Stimulated activated CD4-positive, alpha-beta T cell treated with anti-CD3 and anti-CD28 coated beads, Interleukin-2, amount 100 ng/mL, for 4 hours (primary cell): ENCODE measurements at places on chromosomes 1 and 21.

- no peak for DNase-seq
Measured at GRCh38 chr1:210299501-210299900, 29.2 kb upstream of the HHAT start.

DNA sequence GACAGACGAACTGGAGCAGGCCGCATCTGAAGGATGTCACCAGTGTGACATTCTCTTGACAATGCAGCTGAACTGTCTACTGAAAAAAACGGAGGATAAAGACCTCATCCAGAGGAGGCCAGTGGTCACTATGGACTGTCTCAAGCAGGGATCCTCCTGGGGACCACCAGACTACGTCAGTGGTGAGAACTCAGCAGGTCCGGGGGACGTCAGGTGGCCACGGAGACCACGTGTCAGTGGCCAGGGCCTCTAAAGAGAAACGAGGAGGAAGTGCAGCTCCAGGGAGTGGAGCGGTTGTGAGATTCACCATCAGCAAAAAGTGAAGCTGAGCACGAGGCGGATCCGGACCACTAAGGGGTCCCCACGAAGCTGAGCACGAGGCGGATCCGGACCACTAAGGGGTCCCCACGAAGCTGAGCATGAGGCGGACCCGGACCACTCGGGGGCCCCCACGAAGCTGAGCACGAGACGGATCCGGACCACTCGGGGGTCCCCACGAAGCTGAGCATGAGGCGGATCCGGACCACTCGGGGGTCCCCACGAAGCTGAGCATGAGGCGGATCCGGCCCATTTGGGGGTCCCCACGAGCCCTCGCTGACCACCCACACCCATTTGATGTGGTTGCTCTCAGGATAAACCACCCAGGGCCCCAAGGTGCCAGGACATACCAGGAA is 13.5 kb upstream of the TMEM240 start:
- no peak for DNase-seq

DNA sequence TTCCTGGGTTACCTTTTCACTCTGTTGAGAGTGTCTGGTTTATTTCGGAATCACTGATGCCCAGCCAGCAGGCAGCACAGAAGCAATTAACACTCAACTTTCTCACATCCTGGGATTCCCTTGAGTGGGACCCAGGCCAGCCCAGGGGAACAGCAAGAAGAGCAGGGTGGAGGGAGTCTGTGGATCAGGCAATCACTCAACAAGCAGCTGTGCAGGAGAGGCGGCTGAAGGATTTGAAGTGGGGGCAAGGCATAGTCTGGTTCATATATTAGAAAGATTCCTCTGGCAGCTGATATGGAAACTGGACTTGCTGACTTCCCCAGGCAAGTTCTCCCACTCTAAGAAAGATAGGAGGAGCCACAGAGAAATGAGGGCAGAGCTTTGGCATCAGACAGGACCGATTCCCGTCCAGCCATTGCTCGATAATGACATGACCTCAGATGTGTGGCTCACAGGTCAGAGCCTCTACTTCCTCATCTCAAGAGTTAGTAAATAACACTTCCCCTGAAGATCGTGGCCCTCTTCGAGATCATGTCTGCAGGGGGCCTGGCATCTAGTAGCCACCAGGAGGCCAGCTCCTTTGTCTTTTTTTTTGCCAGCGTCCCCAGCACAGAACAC is 12.4 kb downstream of the EPHA8 start:
- no peak for DNase-seq

- no peak for DNase-seq
Measured at GRCh38 chr21:21367583-21367982, 369.4 kb downstream of the NCAM2 start.

- DNase-seq, result peak; percentile 85
Measured at GRCh38 chr1:153658400-153659174, at the start of gene SNAPIN. TSS of gene SNAPIN (plus strand) at chr1:153658703. CDS start at chr1:153658744, 41 bp downstream.

DNA sequence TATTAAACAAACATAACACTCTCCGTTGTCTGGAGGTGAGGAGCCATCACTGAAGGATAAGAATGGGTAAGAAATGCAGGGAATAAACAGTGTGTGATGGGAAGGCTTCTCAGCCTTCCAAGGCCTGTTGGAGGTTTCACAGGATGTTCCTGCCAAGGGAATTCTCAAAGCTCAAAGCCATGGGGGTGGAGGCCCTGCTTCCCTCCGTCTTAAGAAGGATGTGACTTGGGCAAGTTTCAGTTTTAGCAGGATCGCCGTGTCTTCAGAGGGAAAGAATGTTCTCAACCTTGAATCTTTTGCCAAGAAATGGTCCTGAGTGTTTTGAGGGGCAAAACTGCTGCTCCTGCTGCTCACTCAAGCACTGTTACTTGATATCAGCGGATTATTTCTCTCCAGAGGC is 41.7 kb upstream of the IL20 start:
- no peak for DNase-seq

DNA sequence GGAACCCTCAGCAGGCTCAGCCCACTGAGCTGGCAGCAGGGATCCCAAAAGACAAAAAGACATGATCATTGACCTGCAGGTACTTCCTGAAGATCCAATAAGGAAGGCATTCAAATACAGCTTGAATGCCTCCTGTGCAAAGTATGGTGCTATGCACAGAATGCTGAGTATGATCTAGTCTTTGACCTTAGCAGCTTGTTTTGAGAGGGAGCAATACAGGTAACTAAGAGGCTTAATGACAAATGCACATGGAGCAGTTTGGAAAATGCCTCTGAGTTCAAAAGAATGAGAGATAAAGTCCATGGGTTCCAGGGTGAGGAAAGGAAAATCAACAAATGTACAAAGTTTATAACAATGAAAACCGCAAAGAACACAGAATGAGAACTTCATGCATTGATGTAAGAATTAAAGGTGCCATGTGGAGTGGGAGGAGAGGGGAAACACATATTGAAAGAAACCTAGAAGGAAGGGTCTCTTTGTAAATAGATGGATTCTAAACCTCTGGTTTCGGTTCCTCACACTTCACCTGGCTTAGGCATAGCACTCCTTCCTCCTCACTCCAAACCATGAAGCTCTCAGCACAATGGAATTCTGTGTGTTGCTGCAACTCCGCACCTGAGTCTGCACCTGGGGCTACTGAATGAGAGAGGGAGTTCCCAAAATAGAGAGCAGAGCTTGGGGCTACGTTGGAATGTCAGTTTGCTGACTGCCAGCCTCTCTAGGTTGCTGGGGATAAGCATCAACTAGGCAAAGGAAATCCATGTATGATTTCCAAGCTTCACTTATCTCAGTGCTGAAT is 77.6 kb downstream of the PLXNA2 start:
- DNase-seq, result no peak

DNA sequence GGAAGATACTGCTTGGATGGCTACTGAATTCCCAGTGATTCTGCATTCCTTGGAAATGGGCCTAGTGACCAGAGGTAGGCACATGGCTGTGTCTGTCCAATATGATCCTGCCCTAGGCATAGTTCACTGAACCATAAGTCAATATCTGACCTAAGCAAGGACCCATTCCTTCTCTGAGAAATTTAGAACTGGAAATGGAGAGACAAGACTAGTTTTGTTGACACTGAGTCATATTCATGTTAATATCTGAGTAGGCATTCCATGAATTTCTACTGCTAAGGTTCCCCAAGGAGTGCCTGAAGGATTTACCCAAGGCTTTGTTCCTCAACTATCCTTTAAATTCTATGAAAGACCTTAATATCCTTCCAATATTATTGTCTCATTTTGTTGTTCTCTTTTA is 329.8 kb upstream of the BEND5 start:
- no peak for DNase-seq

GRCh38 chr21:33668180-33668579 is 25.9 kb downstream of the ITSN1 start:
- no peak for DNase-seq

DNA sequence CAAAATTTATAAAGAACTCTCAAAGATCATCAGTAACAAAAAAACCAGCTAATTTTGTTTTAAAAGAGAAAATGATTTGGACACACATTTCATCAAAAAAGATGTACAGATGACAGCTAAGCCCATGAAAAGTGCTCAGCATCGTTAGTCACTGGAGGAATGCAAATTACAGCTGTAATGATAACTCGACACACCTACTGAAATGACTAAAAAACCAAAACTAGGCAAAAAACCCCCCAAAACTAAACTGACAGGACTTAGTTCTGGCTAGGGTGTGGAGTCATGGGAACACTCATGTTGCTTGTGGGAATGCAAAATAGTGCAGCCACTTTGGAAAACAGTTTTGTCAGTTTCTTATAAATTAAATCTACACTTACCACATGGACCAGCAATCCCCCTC is 59.5 kb downstream of the CNIH3 start:
- no peak for DNase-seq

DNA sequence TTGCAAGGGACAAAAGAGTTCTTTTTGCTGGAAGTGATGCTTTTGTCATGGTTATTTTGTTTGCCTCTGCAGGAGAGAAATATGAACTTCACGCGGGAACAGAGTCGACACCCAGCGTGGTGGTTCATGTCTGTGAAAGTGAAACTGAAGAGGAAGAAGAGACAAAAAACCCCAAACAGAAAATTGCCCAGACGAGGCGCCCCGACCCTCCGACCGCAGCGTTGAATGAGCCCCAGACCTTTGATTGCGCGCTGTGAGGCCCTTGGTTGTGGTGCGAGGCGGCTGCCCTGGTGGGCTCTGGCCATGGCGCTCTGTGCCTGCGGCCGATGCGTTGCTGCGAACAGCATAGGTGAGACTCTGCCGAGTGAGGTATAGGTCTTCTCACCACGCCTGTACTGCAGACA is 20.9 kb upstream of the NCMAP start:
- DNase-seq, result peak; percentile 56

- DNase-seq, result no peak
Measured at GRCh38 chr1:41394959-41395956, 34.0 kb downstream of the FOXO6 start.

- no peak for DNase-seq
Measured at GRCh38 chr1:51284487-51284954, 45.8 kb downstream of the TTC39A start.

GRCh38 chr1:32275424-32275823 is 16.5 kb upstream of the HDAC1 start:
- DNase-seq, result no peak
